CD4-positive, alpha-beta memory T cell (primary cell): ENCODE measurements at places on chromosomes 1 and 21.

DNA sequence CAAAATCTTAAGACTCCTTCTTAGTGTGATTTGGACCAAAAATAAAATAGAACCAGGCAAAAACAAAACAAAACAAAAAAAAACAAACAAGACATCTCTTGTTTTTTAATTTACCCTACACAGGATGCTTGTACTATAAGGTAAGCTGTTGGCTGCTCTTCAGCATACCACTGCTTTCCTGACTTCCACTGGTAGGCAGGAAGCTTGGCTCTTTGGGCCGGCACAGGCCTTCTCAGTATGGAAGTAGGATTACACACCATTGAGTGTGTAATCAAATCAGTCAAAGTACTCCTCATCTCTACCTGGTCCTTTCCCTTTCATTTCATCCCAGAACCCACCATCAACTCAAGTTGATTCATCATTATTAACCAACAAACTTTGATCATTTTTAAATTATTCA is 61.9 kb upstream of the RGS1 start:
- no peak for DNase-seq

DNA sequence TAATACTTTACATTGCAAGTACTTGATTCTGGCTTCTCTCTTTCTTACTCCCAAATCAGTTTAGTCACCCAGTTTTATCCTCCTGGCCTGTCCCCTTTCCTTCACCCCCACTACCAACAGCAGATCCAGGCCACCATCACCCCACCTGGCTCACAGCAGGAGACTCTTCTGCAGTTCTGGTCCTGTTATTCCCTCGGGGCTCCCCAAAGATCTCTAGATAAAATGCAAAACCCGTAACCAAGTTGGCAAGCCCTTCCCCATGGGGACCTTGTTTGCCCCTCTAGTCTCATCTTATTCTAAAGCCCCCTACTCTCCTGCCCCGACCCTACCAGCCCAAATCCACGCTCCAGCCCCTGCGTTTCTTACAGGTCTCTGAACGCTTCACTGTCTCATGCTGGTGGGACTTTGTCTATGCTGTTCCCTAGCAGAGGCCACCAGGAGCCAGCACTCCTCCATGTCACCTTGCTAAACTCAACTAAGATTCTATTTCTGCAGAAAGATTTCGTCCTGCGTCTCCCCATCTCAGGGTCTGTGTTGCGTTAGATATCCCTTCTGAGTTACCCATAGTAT is 4.0 kb downstream of the ABCG1 start:
- no peak for DNase-seq

DNA sequence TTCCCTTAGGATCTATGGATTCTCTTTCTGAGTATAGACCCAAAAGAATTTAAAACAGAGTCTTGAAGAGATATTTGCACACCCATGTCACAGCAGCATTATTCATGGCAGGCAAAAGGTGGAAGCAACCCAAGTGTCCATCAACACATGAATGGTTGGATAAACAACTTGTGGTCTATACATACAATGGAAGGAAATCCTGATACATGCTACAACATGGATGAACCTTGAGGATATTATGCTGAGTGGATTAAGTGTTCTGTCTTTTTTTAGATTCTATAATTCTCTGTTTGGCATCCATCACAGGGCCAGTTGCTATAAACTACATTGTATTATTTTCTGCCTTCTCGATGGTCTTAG is 39.8 kb downstream of the PTPN14 start:
- no peak for DNase-seq

DNA sequence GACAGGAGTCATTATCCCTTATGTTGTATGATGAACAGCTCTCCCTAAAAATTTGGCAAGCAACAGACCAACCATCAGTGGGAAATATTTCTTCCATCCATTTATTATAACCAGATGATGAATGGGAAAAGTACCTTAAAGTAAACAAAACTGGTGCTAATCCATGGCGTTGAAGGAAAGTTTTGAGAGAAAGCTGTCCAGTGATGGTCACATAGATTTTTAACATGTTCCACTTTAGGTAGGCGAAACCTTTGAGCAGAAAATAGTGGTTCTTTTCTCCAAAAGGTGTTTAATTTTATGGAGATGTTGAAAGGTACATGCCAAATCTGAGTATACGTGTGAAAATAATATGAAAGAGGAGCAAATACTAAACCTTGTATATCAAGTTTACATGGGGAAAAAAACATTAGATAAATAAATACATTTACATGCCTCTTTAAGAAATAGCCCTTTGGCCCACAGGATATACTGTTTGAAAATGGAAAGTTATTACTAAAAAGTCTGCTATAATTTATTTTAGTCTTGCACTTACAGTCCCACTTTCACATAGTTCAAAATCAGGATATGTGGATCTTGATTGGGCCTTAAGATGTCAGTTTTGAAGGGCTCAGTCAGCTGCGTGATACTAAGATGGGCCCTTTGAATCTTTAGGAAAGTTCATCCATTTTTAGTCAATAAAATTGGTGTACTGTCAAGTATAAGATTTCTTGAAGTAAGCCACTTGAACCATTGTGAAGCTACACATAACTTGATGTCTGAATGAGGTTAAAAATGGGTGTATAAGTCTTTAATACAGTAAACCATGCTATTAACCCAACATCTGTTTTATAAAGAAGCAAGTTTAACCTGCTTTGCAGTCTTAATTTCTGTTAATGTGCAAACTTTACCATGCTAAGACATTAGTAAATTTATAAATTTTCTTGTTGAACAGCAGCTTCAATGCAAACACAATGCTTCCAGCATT is 10.5 kb downstream of the RPL5 start:
- no peak for DNase-seq

GRCh38 chr1:207806531-207807325 is 54.9 kb downstream of the CD46 start:
- no peak for DNase-seq

- no peak for DNase-seq
Measured at GRCh38 chr1:245094954-245095353, 59.8 kb upstream of the KIF26B start.

GRCh38 chr1:156655904-156656516 is 14.1 kb downstream of the BCAN start:
- DNase-seq: no peak

GRCh38 chr1:64136752-64137411 is 66.5 kb upstream of the UBE2U start:
- DNase-seq: peak; percentile 61

DNA sequence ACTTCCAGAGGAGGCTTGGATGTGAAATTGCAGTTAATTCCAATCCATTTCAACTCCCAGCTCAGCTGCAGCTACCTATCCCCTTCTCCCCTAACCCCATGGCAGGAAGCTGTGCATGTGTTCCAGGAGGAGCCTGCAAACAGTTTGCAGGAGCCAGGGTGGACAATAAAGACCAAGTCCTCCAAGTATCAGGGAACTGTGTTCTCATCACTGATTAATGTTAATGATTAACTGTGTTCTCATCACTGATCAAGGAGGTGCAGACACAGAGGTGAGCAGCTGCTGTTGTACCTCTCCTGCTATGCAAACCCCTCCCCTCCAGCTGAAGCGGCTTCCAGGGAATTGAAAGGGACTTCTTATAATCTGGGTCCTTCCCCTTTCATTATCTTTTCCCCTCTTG is 19.2 kb downstream of the CLDN19 start:
- DNase-seq: no peak

DNA sequence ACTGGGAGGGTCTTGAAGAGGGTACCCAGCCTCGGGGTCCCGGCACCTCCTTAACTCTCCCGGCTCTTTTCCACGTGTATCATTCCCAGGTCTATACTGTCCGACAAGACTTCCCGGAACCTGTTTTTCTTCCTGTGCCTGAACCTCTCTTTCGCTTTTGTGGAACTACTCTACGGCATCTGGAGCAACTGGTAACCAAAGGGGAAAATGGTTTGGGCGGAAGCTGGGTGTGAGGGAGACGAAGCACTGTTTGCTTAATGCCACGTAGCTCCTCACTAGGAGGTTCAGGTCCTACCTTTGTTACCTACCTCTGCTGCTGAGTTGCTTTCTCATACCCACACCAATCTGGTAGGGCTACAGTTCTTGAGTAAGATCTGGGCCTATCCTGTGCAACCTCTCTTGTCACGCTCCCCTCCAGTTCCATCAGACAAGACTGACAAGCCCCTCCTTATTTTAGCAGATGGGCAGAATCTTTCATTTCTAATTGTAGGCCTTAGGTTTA is 642 bp downstream of the SLC30A7 start:
- peak; percentile 79 for DNase-seq

GRCh38 chr1:198701766-198702539 is 63.1 kb downstream of the PTPRC start:
- DNase-seq: no peak

- no peak for DNase-seq
Measured at GRCh38 chr1:175870217-175870616, 126.8 kb upstream of the TNR start.

DNA sequence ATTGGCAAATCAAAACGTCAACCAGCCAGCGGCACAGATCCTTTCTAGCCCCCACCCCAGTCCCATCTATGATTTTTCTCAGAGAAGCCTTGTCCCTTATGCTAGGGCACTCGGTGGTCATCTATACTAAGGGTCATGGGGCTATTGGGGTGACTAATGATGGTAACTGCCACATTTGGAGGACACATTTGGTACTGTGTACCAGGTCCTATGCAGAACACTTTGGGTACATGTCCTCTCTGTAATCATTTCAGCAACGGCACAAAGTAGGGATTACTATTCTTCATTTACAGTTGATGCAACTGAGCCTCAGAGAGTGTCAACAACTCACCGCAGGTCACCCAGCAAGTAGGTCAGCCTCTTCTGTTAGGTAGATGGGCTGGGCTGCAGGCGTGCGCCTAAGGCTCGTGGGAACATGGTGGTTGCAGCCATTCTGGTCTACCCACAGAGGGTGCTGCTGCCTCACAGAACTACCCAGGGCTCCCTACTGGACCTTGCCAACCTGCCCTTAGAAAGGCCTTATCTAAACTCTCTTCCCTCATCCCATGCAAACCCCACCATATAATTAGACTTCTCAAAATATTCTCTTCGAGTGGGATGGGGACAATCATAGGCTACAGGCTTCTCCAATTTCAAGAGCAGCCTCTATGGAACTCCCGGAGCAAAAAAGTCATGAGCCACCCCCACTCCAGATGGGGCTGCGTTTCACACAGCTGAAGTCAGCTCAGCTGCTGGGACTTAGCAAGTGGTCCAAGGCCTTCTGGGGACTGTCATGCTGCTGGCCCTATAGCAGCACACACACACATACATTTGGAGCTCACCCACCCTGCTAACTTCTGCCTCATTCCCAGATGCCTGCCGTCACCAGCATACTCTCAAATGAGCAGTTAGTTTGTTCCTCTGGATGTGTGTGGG is 5.8 kb upstream of the SDHB start:
- peak; percentile 40 for DNase-seq

- DNase-seq: peak; percentile 24
Measured at GRCh38 chr1:59146651-59147358, 150.1 kb upstream of the FGGY start.

GRCh38 chr1:162035241-162035640 is 11.6 kb upstream of the OLFML2B start:
- no peak for DNase-seq

DNA sequence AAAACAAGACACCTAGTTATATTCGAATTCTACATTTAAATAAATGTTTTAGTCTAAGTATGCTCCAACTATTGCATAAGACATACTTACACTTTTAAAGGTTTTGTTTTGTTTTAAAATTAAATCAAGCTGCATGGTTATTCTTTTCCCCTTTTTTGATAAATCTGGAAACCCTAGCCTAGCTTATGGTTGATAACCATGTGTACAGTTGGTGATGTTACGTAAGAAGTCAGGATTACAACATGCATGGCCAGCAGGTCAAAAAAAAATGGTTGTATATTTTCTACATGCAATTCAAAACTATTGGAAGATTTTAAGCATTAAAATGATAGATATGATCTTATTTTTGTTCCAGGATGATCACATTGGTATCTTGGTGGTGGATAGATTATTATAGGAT is 1600.6 kb downstream of the PLA2G4A start:
- DNase-seq: no peak

DNA sequence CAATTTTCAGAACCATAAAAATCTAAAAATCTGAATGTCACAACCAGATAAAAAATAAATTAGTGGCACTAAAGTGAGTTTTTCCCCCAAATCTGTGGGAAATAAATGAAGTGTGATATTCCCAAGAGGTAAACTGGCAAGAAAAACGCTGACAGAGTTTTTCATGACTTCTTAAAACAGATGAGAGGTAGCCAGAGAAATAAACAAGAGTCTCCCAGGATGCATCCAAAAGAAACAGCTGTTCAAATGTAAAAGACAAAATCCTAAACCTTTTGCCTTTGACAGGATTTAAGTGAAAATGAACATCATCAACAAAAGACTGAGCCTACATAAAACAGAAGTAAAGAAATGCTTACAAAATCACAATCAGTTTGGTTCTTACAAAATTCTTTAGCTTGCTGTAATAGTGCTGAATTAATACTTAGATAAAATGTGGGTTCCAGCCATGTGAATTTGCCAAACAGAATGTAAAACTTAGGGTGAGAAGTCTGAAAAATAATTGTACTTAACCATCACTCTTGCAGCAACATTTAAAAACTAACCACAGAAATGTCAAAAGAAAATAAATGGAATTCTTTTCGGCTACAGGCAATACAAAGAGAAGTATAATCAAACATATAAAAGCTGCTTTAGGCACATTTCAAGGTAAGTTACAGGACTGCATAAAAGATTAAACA is 133.6 kb downstream of the EIF4G3 start:
- DNase-seq: no peak

DNA sequence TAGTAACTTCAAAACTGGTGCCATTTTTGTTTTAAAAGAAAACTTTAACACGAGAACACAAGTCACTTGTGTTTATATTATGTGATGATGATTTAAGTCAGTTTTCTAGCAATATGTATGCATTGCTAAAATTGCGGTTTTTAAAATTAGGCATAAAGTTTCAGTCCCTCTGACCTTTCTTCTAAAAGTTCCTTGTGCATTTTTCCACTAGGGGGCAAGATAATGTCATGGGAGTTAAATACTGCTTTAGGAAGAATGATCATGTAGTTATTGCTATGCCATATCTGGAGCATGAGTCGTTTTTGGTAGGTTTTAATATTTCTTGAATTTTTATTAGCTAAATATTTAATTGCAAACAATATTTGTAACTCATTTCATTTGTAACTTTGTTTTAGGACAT is 10.7 kb downstream of the CDC7 start:
- DNase-seq: no peak

DNA sequence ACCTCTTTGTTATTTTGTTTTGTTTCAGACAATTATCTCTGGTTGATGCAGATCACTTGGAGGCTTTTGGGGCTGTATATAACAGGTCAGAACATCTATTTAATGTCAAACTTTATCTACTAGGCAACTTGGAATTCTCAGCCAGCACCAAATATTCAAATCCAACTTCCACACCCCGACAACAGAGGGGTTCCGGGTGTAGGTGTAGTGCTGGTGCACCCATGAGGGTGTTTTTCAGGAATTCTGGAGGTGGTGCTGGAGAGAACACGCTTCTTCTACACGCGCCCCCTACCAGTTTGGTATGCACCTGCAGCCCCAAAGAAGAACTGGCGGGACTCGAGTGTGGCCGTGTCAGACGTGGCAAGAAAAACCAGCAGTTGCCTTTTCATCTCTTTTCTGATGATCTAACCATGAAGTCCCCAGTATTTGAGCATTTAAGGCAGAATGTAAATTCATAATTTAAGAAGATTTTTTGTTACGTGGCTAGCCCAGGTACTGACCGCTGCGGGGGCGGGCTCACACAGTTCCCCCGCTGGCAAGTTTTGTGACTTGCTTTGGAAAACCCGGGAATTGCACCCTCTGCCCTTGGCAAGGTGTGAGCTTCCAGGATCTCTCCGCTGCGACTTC is 462 bp upstream of the TLCD4 start:
- peak; percentile 54 for DNase-seq

- no peak for DNase-seq
Measured at GRCh38 chr1:76408303-76408702, 333.8 kb downstream of the ST6GALNAC3 start.

- no peak for DNase-seq
Measured at GRCh38 chr1:234986750-234987414, 141.8 kb downstream of the TOMM20 start.
